T-helper 17 cell (primary cell): ENCODE measurements at places on chromosomes 12 and 14.

- no peak for DNase-seq
Observed at GRCh38 chr12:76417116-76417515, 68.9 kb upstream of the BBS10 start.

DNA sequence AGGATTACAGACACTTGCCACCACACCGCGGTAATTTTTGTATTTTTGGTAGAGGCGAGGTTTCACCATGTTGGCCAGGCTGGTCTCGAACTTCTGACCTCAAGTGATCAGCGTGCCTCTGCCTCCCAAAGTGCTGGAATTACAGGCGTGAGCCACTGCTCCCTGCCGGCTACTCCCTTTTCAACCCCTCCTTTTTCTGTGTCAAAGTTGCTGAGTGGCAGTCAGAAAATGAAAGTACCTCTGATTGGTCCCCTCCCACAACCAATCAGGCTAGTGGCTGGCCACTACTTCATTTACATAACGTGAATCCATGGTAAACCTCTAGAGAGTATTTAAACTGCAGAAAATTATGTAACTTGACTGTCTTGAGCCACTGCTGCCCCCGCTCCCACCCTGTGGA lies 5.9 kb downstream of the RESF1 start:
- no peak for DNase-seq

- no peak for DNase-seq
Observed at GRCh38 chr14:23828001-23828400, 125.6 kb upstream of the DHRS4 start.

- no peak for DNase-seq
Observed at GRCh38 chr12:62844915-62845314, 90.0 kb downstream of the PPM1H start.

GRCh38 chr14:93901813-93902212 lies 25.3 kb upstream of the FAM181A start:
- no peak for DNase-seq

DNA sequence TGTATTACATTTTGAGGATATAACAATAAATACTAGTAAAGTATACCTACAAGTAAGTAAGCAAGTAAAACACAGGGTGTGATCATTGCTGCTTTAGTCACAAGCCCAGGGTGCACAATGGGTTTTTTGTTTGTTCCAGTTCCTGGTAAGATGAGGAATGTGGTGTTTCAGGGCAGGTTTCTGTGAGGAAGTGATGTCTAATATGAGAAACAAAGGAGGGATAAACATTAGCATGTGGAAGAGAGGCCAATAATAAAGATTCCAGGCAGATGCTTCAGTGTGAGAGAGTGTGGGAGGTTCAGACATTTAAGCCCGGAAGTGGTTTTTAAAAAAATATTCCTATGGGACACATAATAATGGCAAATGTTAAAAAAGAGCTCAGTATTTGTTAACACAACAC lies 808.1 kb upstream of the USP15 start:
- no peak for DNase-seq

GRCh38 chr12:78018171-78018910 lies 187.6 kb downstream of the NAV3 start:
- DNase-seq: no peak

DNA sequence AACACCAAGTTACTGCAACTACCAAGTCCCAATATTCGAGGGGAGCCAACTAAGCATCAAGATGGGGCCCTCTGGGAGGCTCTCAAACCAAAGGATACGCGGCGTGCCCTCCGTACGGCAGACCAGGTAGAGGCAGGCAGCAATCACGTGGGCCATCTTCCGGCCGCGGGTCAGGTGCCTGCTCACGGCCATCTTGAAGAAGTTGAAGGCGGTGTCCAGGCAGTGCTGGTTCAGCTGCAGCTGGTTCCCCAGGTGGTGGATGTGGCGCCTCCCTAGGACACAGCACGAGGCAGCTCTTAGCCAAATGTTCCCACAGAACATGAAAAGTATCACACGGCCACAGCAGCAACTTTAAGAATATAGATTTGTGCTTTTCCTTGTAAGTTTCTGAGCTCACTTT lies 24.3 kb downstream of the BTBD6 start:
- DNase-seq: no peak

GRCh38 chr12:109288571-109288970 lies 20.5 kb downstream of the FOXN4 start:
- no peak for DNase-seq

GRCh38 chr14:56102941-56103340 lies 15.3 kb upstream of the PELI2 start:
- DNase-seq: no peak

- no peak for DNase-seq
Observed at GRCh38 chr14:56300495-56300894, 182.3 kb downstream of the PELI2 start.

DNA sequence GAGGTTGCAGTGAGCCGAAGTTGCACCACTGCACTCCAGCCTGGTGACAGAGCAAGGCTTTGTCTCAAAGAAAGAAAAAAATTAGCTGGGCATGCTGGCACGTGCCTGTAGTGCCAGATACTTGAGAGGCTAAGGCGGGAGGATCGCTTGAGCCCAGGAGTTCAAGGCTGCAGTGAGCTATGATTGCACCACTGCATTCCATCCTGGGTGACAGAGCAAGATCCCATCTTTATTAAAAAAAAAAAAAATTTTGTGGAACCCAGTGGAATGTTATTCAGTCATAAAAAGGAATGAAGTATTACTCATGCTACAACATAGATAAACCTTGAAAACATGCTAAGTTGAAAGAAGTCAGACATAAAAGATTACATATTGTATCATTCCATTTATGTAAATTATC lies 8.3 kb upstream of the ERBB3 start:
- no peak for DNase-seq

- DNase-seq: no peak
Observed at GRCh38 chr14:101719045-101719645, 42.4 kb upstream of the PPP2R5C start.

DNA sequence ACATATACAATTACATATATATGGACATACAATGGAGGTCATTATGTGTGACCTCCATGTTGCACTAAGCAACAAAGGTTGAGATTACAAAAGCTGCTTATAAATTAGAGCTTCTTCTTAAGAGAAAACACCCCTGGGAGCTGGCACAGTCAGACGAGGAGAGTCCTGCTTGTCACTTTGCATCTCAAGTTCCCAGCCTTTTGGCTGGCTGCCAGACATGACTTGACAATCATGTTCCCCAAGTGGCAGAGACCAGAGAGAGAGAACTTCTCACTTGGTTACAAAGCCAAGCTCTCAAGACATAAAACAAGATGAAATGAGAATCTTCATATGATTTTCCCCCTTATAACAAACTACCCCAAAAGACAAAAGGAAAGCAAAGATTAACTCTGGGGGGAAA lies 8.5 kb upstream of the SYNJ2BP start:
- DNase-seq: no peak

- no peak for DNase-seq
Observed at GRCh38 chr14:74347097-74347794, 1.0 kb upstream of the VRTN start.

DNA sequence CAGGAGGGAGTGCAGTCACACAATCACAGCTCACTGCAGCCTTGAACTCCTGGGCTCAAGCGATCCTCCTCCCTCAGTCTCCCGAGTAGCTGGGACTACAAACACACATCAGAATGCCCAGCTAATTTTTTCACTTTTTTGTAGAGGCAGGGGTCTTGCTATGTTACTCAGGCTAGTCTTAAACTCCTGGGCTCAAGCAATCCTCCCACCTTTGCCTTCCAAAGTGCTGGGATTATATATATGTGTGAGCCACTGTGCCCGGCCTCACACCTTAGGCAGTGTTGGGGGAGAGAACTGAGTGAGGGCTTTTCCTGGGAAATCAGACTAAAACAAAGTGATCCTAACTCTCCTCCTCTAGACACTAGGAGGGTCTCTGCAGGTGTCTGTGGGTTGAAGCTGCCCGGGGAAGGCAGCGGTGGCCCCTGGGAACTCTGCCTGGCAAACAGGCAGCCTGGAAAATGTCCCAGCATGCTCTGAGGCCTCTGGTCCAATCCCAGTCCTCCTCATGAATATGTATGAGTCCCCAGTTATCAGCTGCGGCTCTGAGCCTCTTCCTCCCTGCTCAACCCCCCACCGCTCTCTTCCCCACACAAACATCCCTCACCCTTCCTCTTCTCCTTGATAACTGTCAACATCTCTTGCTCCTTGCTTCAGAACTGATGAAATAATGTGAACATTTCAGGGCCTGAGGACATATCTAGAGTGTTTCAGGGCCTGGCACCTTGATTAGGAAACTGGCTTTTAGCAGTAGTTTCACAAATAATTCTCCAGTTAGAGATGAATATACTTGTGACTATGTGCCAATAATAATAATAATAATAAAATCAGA lies 7.9 kb upstream of the NAA25 start:
- DNase-seq: no peak

DNA sequence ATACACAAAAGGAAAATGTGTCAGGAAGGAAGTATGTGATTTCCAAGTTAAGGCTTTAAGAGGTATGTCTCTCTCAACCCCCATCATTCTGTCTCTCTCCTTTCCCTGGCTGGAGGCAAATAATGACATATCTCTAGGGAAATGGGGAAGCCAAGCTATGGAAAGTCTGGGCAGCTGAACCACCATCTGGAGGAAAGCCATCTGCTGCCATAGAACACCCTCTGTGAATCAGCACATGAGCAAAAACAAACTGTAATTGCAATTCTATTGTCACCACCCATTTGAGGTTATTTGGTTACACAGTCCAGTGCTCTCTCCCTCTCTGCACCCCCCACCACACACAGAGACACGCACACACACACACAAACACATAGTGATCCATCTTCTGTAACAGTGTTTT lies 766.2 kb downstream of the FLRT2 start:
- DNase-seq: no peak

DNA sequence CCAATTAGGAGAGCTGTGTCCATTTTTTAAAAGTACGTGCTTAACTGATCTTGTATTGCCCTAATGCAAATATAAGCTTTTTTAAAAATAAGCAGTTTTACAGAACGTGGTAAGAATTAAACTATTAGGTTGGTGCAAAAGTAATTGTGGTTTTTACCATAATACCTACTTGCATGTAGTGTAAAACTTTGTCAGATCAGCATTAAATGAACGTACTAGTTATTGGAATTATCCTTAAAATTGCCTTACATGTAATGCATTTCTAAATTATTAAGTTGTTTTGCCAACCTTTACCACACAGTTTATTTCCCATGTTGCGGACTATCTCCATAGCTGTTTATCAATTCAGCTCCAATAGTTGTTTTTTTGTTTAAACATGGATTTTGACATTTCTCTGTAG lies 10.9 kb downstream of the CAND1 start:
- DNase-seq: no peak

- no peak for DNase-seq
Observed at GRCh38 chr12:96053476-96054243, 18.3 kb upstream of the LTA4H start.

GRCh38 chr12:7450667-7451066 lies 6.7 kb upstream of the CD163L1 start:
- DNase-seq: no peak

GRCh38 chr12:44224399-44225148 lies 388.7 kb downstream of the TMEM117 start:
- no peak for DNase-seq

DNA sequence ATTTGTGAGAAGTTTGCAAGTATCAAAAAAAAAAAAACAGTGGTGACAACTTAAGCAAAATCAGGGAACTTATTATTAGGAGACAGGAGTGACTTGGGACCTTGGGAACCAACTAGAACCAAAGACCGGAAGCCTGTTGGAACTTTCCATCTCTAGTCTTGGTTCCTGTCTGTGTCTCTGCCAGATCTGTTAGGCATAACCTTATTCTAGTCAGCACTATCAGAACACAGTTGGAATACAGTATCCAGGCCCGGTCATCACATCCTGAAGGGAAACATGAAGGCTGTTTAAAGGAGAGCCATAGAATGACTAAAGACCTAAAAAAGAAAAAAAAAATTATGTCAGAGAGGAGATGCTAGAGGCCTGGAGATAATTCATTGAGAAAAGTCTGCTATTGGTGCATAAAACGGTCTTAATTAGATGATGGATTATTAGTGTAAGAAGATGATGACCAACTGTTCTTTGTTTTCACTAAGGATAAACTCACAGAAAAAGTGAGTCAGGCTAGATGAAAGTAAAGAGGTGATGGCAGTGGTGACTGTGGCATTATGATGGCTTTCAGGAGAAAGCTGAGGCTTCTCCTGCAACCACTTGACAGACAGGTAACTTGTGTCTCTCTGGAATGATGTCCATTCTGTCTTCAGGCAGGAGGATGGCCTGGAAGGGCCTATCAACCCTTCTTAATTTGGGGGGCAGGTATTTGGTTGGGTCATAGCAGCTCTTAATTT lies 28.2 kb downstream of the DACT1 start:
- no peak for DNase-seq

GRCh38 chr12:47534695-47535094 lies 171.1 kb downstream of the RPAP3 start:
- no peak for DNase-seq

DNA sequence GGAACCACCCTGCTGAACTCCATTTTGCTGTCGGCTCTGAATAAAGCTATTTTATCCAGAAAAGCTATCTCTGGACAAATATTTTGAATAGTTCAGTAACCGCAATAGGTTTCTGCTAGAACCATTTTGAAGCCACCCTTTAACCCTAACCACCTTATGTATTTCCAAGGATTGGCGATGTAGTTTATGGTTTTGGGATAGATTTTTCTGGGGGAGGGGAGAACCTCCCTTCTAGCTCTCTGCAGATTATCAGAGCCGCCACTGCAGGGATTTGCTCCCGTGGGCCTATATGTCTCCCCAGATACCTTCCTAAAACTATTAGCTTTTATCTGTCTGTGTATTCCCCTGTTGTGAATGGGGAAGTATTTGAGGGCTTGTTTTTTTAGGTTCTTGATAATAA lies 1.8 kb upstream of the TUBA1B start:
- no peak for DNase-seq

DNA sequence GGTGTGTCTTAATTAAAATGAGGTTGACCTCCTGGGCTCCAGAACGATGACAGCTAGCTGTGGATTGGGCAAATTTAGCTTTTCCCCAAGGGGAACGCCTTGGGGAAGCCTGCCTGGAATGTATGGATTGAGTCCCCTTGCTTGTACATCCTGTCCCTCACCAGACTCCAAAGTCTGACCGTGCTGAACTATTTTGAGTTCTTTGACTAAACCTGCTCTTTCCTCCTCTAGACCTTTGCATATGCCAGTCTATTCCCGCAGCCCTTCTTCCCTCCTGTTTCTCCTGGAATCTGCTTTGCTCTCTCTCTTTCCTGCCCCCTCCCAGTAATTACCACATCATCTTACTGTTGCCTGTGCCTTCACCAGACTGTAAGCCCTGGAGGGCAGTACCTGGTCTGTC lies 11.5 kb upstream of the KDM2B start:
- DNase-seq: no peak

DNA sequence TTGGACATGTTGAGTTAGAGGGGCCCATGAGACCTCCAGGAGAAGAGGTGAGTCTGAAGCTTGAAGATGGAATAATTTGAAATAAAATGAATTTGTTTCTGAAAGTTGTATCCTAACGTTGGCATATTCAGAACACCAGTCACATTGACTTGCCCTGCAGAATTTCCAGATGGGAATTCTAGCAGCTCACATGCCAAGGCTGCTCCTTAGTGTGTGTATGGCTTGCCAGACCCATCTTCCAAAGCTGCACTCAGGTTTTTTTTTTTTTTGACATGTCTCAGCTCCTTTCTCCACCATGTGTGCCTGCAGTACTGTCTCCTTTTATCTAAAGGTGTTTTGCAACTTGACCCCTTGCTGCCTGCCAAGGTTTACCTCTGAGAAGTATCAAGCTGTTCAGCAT lies 261.9 kb downstream of the NRXN3 start:
- DNase-seq: no peak

GRCh38 chr12:10554756-10555481 lies 49.2 kb downstream of the EIF2S3B start:
- no peak for DNase-seq

- DNase-seq: no peak
Observed at GRCh38 chr14:92400579-92401444, 77.8 kb downstream of the SLC24A4 start.
